ENCODE measurements at places on chromosomes 16 and 17.

DNA sequence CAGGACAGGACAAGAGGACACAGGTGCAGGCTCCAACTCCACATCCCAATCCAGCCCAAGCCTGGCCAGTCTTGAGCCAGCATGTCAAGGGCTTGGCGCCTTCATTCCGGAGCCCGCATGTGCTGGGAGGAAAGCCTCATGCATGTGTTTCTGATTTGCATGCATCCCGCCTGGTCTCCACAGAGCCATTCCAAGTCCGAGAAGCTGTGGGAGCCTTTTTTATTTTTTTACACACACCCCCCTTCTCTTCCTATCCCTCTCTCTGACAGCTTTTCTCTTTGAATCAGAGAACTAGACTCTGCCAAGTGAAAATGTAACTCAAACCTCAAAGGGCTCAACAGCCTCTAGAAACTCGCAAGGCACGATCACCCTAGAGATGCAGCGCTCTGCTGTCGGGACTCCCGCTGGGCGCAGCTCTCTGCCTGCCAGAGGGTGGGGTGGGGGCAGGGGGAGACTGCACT, 45.1 kb downstream of the NOG start:
- DNase-seq, result no peak

DNA sequence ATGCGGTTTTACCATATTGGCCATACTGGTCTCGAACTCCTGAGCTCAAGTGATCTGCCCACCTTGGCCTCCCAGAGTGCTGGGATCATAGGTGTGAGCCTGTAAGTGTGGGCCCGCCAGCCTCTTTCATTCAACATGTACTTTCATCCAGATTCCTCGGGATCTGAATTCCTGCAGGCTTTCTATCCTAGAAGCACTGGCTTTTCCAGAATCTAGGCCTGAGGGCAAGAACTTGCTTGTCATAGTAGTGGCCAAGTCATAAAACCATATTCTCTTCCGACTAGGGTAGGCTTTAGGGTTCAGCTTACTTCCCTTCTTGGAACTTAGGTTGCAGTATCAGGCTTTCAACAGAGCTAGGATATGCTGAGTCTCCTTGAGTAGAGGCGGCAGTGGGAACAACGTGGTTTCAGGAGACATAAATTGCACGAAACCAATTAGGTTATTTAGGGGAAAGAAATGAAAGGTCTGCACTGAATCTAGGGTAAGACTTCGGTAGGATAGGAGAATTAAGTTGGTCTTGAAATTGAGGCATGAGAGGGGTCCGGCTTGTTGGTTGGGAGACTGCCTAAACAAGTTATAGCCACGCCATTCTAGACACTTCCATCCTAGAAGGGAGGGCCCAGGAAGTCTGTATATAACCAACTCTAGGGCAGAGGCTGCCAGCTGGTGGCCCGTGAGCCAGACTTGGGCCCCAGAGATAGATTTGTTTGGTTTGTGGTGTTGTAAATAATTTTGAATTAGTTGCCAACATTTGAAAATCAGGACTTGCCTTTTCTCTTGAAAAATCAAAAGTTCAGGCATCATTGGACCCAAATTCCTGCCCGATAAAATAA, 15.6 kb downstream of the SLC7A6 start:
- DNase-seq, result no peak

DNA sequence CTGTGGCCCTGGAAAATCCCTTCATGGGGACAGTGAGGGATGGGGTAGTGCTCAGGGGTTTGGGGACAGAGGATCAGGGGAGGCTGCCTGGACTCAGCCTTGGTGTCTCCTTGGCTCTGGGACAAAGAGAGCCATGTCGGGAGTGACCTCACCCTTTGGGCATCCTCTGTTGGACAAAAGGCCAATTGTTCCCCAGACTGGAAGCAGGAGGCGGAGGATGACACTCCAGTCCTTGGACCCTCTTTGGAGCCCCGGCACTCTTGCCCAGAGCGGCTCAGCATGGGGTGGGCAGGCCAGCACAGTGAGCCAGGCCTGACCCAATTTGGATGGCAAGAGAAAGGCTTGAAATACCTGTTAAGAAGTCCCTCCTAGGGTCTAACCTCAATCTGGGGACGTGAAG, 39.4 kb upstream of the PHB1 start:
- no peak for DNase-seq

DNA sequence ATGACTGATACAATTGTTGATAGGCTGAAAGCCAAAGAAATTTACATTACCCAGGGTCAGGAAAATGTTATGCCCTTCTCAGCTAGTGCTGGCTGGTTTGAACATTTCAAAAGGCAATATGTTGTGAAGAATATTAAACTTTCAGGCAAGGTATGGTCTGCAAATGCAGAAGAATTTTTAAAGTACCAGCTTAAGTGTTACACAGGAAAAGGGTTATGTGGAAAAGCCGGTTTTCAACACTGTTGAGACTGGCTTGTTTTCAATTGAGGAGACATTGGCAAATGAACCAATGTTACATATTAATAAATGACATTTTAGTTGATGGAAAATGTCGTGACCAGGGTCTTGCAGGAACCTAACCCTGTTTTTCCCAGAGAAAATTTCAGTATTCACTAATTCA, 215.8 kb upstream of the TBX2 start:
- no peak for DNase-seq

DNA sequence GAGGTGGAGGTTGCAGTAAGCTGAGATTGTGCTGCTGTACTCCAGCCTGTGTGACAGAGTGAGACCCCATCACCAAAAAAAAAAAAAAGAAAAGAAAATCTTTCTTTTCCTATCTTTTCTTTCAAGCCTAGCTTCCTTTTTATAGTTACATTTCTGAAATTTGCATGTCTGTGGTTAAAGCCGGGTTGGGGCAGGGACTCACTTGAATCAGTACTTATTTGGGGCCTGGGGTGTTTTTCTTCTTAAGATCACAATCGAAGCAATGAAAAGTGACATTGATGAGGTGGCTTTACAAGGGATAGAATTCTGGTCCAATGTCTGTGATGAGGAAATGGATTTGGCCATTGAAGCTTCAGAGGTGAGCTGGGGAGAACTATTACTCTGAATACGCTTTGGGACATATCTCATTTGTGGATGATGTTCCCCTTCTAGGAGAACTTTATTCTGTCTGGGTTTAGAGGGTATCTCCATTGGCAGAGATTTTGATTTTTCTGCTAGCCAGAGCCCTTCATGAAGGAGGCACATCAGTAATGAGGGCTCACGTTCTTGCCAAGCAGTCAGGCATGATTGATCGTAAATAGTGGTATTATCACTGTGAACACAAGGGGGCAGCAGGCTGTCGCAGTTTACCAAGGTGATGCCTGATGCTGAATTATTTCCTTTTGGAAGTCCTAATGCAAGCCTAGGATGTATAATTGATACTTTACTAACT, 14.3 kb downstream of the KPNB1 start:
- DNase-seq, result peak; percentile 38

DNA sequence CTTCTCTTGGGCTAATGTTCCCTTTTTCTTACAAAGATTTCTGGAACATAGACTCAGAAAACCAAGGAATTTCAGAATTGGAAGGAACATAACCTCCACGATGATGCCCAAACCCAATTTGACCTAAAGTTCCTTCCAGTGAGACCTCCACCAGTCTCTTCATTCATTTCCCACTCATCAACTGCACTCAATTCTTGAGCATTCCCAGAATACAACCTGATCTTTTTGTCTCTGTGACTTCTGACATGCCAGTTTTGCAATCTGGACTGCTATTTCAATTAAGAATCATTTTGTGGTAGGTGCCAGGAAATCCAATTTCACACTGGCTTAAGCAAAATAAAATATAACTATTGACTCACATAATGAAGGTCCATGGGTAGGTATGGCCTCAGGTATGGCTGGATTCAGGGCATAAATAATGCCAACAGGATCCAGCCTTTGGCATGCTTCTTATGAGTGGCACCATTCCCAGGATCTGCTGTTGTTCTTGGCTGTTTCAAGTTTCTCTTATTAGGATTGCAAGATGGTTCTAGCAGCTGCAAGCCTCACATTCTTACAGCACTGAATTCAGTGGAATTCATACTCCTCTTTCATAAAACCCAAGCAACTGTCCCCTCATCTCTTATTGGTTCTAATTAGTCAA, 184.3 kb downstream of the HS3ST4 start:
- DNase-seq, result no peak

DNA sequence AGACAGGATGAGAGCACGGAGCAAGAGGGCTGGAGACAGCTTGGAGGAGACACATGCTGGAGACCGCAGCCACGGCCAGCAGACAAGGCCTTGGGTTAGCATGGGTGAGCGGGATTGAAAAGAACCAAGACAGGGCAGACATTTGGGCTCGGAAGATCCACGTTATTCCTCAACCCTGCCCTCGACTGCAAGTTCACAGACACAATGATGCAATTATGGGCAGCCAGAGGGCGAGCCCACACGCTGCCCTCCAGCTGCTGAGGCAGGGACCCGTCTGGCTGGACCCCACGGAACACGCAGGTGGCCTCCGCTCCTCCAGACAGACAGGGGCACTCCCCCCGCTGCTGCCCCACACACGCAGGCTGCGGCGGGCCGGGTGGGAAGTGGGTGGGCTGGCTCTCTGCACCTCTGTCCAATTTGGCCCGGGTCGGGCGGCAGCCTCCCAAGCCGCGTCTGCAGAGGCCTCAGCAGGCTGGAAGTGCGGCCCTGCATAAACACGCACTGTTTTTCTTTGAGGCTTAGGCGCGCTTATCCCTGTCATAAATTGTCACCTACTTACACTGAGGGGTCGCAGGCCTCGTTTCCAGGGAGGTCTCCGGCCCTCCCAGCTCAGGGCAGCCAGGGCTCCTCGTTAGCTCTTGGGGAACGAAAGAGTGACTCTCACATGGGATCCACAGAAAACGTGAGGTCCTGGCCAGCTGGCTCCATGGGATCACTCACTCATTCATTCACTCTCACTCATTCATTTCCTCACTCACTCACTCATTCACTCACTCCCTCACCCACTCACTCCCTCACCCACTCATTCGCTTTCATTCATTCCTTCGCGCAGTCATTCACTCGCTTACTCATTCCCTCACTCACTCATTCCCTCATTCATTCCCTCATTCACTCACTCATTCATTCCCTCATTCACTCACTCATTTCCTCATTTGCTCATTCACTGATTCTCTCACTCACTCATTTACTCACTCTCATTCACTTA, 303.9 kb downstream of the C16orf95 start:
- DNase-seq, result no peak
